ENCODE measurements at places on chromosomes 7 and 10.

DNA sequence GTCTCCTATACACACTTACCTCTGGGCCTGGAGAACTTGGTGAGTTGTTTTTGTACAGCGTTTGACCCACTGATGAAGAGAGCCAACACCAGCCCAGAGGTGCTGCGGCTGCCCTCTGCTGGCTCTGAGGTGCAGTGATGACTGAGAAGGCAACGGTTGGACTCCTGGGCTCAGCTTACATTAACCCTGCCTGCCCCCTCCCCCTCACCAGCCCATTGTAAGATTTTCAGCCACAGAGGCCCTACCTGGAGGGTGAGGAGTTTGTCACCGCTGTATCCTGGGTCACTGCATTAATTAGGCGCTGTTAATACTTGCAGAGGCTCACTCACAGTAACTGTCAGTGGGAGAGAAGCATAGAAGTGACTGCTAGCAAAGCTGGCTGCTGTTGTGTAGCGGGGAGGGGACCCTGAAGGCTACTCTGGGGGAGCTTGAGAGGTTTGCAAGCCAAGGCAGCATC, 19.0 kb upstream of the ANKRD2 start:
- H3K36me3 ChIP-seq = no peaks in the 10 kb centered on the region
- no peaks in the 10 kb centered on the region for H3K27me3 ChIP-seq
- no peak overlapping the region for H3K4me3 ChIP-seq
- DNase-seq = peak; percentile 64

- H3K4me3 ChIP-seq = peak overlapping the region; percentile 76
- peaks cover 24% of the 10 kb centered on the region for H3K36me3 ChIP-seq
These were observed 96.0 kb downstream of the HIPK2 start for GRCh38 chr7:139681812-139682135.

DNA sequence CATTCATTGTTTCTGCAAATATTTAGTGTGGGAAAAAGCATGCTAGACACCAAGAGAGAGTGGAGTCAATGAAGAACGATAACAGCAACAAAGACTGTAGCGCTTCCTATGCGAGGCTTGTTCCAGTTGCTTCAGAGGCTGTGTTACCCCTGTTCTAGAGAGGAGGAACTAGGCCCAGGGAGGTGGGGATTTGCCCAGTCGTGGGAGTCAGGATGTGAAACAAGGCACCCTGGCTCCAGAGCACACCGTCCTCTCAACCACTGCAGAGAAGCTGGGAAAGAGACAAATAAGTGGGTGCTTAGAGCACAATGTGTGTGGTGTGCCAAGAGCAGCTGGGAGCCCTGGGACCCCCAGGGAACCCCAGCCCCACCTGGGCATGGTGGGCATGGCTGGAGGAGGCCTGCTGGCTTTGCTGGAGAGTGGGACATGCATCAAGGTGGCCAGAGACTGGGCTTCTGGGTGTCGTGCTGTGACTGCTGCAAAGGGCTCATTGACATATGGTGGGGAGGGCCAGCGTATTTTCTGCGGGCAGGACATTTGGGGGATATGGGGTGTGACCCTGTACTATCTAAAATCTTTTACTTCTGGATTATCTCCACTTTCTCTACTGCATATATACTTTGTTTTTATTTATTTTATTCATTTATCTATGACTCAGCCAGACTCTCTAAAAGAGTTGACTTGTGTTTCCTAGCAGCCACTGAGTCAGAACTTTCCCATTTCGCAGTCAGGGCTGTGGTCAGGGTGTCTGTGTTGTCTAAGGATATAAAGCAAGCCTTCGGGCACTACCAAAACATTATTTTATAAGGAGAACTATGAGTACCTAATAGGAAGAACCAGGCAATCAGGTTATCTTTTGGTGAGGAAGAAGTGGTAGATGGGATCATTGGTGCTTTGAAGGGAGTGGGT, 95.4 kb downstream of the TCF7L2 start:
- peaks cover 35% of the 10 kb centered on the region for H3K27me3 ChIP-seq
- no peak overlapping the region for H3K27ac ChIP-seq
- peaks cover 5% of the 10 kb centered on the region for H3K4me1 ChIP-seq

GRCh38 chr10:77724820-77725219, 87.2 kb upstream of the KCNMA1 start:
- no peak for DNase-seq
- H3K27ac ChIP-seq = no peak overlapping the region
- no peaks in the 10 kb centered on the region for H3K27me3 ChIP-seq
- H3K4me1 ChIP-seq = no peaks in the 10 kb centered on the region
- H3K36me3 ChIP-seq = no peaks in the 10 kb centered on the region
- no peak overlapping the region for H3K4me3 ChIP-seq

DNA sequence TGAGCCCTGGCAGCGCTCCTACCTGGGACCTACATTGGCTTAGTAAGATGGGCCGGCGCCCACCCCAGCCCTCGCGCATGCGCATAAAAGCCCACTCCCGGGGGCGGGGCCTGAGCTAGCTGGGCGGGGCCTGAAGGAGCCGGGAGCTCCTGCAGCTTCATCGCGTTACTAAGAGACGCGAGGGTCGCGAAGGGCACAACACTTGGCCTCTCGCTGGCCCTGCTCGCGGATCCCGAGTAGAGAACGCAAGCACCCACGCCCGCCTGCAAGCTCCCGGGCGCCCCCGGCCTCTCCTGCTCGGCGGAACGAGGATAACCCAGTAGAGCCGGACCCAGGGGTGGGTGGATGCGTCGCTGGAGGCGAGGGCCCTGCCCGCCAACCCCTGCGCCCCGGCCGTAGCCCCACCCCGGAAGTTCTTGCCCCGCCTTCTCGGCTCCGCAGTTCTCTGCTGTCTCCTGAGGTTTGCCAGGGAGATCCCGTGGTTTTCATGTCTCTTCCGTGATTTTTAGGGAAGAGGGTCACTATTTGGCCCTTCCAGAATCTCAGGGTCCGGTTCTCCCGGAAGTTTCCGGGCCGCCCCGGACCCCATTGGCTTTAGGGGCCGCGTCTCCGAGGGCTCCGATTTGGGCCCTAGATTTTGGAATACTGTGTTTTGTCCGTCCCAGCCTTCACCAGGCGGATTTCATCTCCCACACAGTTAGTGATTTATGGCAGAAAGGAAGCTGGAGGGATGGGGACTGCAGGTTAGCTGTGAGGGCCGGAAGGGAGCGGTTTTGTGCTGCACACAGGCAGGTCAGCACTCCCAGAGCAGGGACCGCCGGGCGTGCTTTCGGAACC, at the start of gene MEIG1:
Gene MEIG1 (plus strand): TSS at position 168 of the 837 bp plus-strand sequence. CDS start 7,081 bp downstream, outside the sequence.
- H3K27ac ChIP-seq = peak within 1 kb of the TSS; percentile 99
- peak; percentile 98 for DNase-seq
- H3K36me3 ChIP-seq = no peaks in the 10 kb centered on the region
- H3K4me3 ChIP-seq = peak within 1 kb of the TSS; percentile 96
- H3K27me3 ChIP-seq = no peaks in the 10 kb centered on the region

Measured in activated T-cell treated with anti-CD3 and anti-CD28 coated beads, Interleukin-2, amount 50 U/mL, for 72 hours (primary cell).